H9 (cell line): ENCODE measurements at places on chromosomes 3 and 15. TPM values are rescaled to one million over a fixed set of nuclear protein-coding genes. Genes with fewer than 3 reads are reported as not detected.
A peak's percentile ranks its signal among the peaks of the same experiment; 100 is the strongest.

GRCh38 chr3:64247991-64248646 lies 22.9 kb upstream of the PRICKLE2 start:
- no peaks in the 10 kb centered on the region for H3K27me3 ChIP-seq
- no peak overlapping the region for H3K27ac ChIP-seq
- H3K36me3 ChIP-seq: no peaks in the 10 kb centered on the region
- H3K4me3 ChIP-seq: no peak overlapping the region
- no peaks in the 10 kb centered on the region for H3K4me1 ChIP-seq

DNA sequence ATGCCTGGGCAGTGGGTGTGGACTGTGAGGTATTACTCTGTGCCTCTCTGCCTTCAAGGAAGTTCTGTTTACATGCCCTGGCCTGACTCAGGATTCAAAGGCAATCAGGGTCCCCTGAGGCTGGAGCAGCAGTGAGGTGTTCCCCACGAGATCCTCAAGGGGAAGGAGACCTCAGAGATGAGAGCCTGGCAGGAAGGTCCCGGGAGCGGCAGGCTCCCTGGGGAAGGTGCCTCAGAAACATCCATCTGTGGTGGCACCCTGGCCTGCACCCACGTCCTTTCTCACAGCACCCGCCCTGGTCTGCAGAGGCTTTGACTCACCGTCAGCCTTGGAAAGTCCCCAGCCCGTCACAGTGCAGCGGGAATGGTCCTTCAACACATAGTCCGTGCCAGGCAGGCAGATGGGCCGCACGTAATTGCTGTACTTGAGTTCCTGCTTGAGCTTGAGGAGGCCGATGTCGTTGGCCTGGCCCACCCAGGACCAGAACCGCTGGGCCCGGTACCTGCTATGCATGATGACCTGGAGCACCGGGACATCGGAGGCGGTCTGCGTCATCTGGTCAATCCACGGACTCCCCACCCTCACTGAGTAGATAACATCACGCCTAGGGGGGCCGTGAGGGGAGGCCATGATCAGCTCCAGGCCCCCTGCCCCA lies 3.6 kb downstream of the PRSS50 start:
- H3K36me3 ChIP-seq: no peaks in the 10 kb centered on the region
- H3K27me3 ChIP-seq: no peaks in the 10 kb centered on the region
- H3K4me1 ChIP-seq: no peaks in the 10 kb centered on the region
- peak; percentile 17 for DNase-seq

GRCh38 chr3:50630877-50631276 lies 13.9 kb downstream of the MAPKAPK3 start:
- H3K27ac ChIP-seq: no peak overlapping the region
- no peaks in the 10 kb centered on the region for H3K36me3 ChIP-seq
- no peaks in the 10 kb centered on the region for H3K27me3 ChIP-seq
- H3K4me3 ChIP-seq: no peak overlapping the region
- H3K4me1 ChIP-seq: no peaks in the 10 kb centered on the region

The SLC9A9 gene
- total RNA-seq: 0.35 and 0.48 TPM in 2 replicates

DNA sequence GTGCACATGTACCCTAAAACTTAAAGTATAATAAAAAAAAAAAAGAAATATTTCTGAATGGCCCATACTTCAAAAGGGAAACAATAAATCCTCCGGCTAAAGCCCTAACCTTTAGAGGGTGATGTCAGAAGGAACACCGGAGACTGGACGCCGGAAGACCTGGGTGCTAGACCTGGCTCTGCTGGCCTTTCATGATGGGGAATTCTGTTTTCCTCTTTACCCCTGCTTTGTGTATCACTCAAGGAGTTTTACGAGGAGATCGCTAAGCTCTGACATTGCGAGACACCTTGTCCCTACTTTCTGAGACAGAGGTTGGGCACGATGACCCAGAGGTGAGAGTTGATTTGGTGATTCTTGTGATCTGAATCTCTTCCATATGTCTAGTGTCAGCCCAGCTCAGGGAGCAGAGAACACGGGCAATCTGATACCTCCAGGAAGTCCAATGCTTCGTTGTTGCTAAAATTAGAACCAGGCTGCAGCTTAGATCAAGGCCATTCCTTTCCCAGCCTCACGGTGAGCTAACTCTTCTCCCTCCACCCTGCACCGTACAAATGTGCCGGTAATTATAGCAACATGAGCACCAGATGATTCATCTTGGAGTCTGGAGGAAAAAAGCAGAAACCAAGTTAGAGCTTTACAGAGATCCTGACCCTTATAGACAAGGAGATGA lies 42.0 kb upstream of the CFAP161 start:
- H3K36me3 ChIP-seq: no peaks in the 10 kb centered on the region
- DNase-seq: no peak
- no peaks in the 10 kb centered on the region for H3K27me3 ChIP-seq
- H3K4me3 ChIP-seq: no peak overlapping the region

GRCh38 chr3:34421762-34422161 lies 623.3 kb downstream of the PDCD6IP start:
- DNase-seq: no peak
- no peaks in the 10 kb centered on the region for H3K27me3 ChIP-seq
- no peaks in the 10 kb centered on the region for H3K4me1 ChIP-seq
- H3K36me3 ChIP-seq: no peaks in the 10 kb centered on the region

GRCh38 chr3:152786977-152787681 lies 47.8 kb upstream of the P2RY1 start:
- H3K36me3 ChIP-seq: peaks cover 24% of the 10 kb centered on the region
- no peak for DNase-seq
- no peaks in the 10 kb centered on the region; the same call in 1 of the 2 replicates for H3K4me1 ChIP-seq
- no peak overlapping the region for H3K4me3 ChIP-seq
- no peaks in the 10 kb centered on the region for H3K27me3 ChIP-seq

- DNase-seq: peak; percentile 83
- no peaks in the 10 kb centered on the region for H3K27me3 ChIP-seq
- H3K27ac ChIP-seq: no peak overlapping the region
- peak overlapping the region; percentile 67 for H3K4me3 ChIP-seq
These were observed 190.7 kb upstream of the NDN start for GRCh38 chr15:23877502-23878412.

The GHSR gene
- not detected in 2 replicates for total RNA-seq

The DPP8 gene
- total RNA-seq: 24.5 and 26.6 TPM in 2 replicates

DNA sequence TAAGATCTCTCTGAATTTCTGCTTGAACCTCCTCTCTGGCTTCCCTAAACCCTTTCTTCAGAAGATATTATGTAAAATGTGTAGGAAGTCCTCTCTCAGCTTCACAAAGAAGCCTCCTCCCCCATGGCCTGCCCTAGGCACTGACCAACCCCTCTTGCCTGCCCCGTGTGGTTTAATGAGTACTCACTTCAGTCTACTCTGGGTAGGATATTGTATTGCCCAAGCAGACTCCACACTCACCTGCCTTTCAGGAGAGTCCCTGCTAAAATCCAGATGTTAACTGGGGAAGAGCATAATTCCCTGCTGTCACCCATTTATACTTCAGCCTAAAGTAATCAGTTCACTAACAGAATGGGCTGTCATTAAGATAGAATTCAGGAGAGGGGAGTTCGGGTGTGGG lies 2.6 kb upstream of the AGBL1 start:
- H3K27ac ChIP-seq: no peak overlapping the region
- no peaks in the 10 kb centered on the region for H3K27me3 ChIP-seq
- H3K4me1 ChIP-seq: peaks cover 2% of the 10 kb centered on the region; the same call in 1 of the 2 replicates
- DNase-seq: no peak
- H3K4me3 ChIP-seq: no peak overlapping the region
- no peaks in the 10 kb centered on the region for H3K36me3 ChIP-seq

The C3orf22 gene
- not detected in 2 replicates for total RNA-seq

DNA sequence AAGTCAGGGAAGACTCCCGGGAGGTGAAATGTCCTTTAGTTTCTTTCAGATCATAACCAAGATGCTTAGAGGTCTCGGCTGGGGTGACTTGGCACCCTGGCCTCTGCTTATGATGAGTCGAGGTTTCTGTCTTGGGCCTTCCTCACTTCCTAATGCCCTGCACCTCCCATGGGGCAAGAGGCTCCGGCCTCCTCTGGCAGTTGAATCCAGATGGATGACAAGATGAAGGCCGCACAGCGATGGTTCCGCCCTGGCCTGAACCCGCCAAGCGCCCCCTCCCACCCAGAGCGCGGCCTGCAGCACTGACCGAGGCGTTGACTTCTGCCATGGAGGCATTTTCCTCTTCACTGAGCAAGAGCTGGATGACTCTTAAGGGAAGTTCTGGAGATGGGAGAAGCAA lies 31.3 kb downstream of the MUC20 start:
- H3K27me3 ChIP-seq: peaks cover 5% of the 10 kb centered on the region; the same call in 1 of the 2 replicates
- no peak for DNase-seq
- peaks cover 3% of the 10 kb centered on the region for H3K36me3 ChIP-seq
- no peak overlapping the region for H3K27ac ChIP-seq
